ENCODE measurements at places on chromosomes 6 and 20.

DNA sequence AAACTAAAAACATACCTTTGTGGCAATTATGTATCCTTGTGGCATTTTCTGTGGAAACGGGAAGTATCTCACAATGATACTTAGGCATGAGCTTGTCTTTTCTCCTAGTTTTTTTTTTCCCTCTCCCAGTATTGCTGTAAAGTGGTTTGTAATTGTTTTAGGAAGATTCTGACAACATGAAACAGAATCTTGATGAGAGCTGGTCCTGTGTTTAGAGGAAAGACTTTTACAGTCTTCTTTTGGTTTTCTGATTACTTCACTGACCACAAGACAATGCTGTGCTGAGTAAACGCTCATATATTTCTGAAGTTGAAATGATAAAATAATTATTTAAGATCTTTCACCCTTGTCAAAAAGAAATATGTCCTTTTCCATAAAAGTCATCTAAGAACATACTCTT, 201.2 kb downstream of the FOXC1 start:
- no peak for DNase-seq

- DNase-seq: no peak
These were observed at the start of gene GLP1R for GRCh38 chr6:39048481-39049399. Gene GLP1R, plus strand, starts transcription at chr6:39048781. Its CDS starts 60 bp downstream, at chr6:39048841.

DNA sequence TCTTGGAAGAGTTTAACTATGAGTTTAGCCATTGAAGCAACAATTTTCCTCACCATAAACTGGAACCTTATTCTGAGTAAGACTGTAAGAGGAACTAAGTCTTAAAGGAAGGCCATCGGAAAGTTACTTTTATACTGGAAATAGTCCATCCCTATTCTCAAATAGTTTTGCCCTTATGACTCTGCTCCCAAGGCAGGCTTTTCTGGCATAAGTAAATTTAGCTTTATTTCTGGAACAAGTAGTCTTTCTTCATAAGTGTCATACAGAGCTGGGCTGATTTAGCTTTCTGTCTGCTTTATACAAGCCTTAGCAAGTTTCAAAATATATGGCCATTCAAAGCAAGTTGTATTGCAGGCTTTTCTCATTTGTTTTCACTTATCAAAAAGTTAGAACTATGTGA, 328.1 kb downstream of the HACE1 start:
- DNase-seq: no peak

DNA sequence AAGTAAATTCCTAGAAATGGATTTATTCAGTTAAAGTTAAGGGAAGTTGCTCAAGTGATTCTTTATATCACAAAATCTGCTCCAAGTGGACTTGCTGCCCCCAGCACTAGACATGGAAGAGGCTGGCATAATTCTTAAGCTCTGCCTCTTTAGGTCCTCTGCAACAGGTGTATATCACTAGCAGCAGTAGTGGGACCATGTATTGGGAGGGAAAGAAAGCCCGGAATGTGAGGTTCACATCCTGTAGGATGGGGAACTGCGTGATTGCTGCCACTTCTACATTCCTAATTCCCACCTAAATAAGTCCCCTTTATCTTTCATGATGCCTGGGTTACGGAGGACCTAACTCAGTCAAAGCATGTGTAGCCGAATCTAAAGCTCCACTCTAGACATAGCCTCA, 13.2 kb downstream of the SPATS1 start:
- no peak for DNase-seq

GRCh38 chr6:69135927-69136326, 500.8 kb downstream of the ADGRB3 start:
- no peak for DNase-seq

DNA sequence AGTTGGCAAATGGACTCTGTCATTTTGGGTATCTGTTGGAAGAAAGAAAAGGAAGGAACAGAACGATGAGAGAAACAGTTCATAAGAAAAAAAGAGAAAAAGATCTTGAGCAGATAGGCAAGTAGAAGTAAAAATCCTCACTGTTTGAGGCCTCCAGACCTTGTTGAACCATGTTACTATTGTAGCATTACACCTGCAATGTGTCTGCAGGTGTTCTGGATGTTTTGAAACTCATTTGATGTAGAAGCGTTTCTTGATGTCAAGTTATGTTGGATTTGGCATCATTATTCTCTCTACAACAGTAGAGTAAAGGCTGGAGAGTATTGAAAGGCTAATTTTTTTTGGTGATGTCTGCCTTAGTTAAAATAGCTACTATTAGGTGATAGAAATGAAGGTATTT, 108.7 kb downstream of the CARMIL1 start:
- no peak for DNase-seq

GRCh38 chr6:164013480-164014208, 599.1 kb downstream of the QKI start:
- DNase-seq: peak; percentile 29

- DNase-seq: no peak
These were observed at the start of gene MOG for GRCh38 chr6:29656798-29657197. Gene MOG, plus strand, starts transcription at chr6:29657092. Its CDS starts 118 bp downstream, at chr6:29657210.

DNA sequence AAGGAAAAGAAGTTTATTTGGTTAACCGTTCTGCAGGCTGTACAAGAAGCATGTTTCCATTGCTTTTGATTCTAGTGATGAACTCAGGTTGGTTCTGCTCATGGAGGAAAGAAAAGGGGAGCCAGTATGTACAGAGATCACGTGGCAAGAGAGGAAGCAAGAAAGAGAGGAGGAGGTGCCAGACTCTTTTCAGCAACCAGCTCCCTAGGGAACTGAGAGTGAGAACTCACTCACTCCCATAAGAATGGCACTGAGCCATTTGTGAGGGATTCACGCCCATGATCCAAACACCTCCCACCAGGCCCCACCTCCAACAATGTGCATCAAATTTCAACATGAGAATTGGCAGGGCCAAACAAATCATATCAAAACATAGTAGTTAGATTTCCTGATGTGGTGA, 649.1 kb downstream of the EPM2A start:
- peak; percentile 63 for DNase-seq

GRCh38 chr6:41042226-41043055, at the start of gene TSPO2:
Gene TSPO2, plus strand, starts transcription at chr6:41042467. Its CDS starts 519 bp downstream, at chr6:41042986.
- no peak for DNase-seq

DNA sequence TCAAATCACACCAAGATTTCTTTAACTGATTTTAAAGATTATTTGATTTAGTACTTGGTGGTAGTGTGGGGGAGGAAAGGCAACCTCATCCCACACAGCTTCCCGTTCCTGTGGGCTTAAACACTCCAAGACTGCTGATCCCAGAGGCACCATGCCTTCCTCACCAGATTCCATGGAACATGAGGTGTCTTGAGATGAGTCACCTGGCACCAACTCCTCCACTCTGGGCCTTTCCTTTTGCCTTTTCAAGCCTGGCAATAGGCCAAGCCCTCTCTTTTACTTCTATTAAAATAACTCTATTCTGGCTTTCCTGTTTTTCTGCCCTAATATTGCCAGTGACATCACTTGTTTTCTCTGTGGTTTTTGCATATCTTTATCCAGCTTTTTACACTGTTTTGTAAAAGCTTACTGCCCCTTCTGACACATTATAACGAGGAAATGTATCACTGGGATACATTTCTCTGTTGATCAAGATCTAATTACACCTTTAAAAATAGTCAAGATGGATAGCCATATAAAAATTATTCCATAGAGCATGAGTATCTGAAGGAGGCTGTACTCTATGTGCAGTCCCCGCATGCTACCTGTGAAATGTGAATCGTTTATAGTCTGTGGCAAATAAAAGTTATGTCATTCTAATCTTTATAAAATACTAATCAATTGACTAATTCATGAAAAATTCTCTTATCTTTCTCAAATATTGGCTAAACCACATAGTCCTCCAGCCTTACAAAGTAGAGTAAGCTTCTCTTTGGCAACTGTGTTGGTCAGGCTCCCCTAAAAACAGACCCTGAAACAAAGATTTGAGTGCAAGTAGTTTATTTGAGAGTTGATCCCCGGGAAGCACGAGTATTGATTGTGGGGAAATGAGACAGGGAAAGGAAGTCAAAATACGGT, 257.8 kb upstream of the KCNQ5 start:
- peak; percentile 97 for DNase-seq
